ENCODE measurements at places on chromosomes 1 and 21.

DNA sequence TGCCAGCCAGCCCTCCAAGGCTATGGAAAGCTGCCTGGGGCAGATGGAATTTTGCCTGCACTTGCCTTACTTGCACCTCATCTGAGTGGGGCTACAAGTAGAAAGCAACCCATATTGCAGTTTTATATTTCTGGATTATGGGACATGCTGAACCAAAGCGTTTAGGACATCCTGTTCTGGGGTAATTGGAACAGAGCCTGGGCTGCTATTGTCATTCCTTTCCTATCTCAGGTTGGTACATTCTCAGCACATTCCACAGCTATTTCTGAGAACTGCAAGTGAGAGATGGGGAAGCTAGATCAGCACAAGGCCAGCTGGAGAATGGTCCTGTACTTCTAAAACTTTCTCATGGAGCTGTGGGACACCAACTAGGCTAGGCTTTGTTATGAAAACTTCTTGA, 713.8 kb downstream of the KCNT2 start:
- no peak for DNase-seq

DNA sequence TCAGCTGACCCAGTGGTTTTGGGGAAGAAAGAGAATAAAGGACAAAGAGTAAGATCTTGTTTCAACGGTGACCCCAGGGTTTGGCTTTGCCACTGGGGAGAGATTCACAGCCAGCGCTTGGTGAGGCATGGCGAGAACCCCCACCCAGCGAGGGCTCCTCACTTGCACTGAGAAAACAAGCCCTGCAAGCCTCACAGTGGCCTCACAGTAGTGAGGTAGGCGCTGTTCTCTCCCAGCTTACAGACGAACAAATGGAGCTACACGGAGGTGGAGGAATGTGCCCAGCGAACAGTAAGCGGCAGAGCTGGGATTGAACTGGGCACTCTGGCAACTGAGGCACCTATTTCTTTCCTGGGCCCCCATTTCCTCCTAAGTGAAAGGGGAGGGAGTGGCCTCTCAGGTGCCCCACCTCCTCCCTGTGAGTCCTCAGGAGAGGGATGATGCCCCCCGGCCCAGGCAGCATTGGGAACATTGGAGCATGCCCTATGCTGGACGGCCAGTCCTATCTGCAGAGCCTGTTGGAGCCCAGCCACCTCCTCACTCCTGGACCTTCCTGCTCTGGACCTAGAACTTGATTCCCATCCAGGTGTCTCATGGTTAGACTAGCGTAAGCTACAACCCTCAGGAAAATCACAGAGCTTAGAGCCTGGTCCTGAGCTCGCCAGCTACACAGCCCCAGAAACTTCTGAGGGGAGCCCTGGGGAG, 73.4 kb upstream of the EDN2 start:
- no peak for DNase-seq

GRCh38 chr1:217089361-217090014, 366.3 kb upstream of the ESRRG start:
- DNase-seq: no peak

DNA sequence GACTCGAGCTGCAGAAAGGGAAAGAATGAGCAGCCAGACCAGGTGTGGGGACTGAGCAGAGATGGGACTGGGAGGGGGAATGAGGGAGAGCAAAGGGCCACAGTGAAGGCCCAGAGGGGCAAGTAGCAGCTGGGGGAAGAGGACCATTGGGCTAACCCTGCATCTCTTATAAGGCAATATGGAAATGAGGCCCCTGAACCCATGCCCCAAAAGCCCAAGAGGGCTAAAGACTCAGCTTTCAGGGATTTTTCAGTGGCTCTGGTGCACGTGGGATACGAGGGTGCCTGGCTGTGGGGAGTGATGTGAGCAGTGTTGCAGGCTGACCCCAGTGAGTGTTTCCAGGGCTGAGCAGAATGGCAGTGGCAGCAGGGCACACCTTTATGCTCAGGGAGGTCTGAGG, 496 bp upstream of the TNNI1 start:
- no peak for DNase-seq

- DNase-seq: no peak
Measured at GRCh38 chr1:90919900-90920299, 101.9 kb downstream of the ZNF644 start.

- no peak for DNase-seq
Measured at GRCh38 chr1:7743346-7743745, 27.8 kb upstream of the VAMP3 start.

- DNase-seq: no peak
Measured at GRCh38 chr1:65539266-65540131, 119.0 kb downstream of the LEPR start.

- DNase-seq: no peak
Measured at GRCh38 chr1:66356605-66357004, 177.3 kb upstream of the SGIP1 start.

GRCh38 chr1:49864581-49864980, 159.2 kb downstream of the AGBL4 start:
- no peak for DNase-seq

DNA sequence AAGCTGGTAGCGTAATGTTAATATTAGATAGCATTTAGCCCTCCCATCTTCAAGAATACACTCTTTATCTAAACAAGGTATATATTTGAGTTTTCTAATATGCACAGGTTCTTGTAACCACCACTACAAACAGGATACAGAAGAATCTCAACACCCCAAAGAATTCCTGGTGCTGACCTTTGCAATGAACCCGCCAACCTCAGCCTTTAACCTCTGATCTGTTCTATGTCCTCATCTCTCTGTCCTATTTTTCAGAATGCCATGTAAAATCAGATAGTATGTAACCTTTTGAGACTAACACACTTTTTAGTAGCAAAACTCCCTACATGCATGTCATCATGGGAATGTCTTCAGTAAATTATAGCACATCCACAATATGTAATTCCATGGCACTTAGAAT, 71.1 kb downstream of the LRRC8C start:
- DNase-seq: no peak

GRCh38 chr1:168085401-168085872, 51.3 kb downstream of the GPR161 start:
- DNase-seq: no peak

GRCh38 chr1:85460555-85461088, 4.3 kb downstream of the DDAH1 start:
- no peak for DNase-seq

GRCh38 chr1:189657715-189658114, 819.9 kb downstream of the BRINP3 start:
- no peak for DNase-seq

DNA sequence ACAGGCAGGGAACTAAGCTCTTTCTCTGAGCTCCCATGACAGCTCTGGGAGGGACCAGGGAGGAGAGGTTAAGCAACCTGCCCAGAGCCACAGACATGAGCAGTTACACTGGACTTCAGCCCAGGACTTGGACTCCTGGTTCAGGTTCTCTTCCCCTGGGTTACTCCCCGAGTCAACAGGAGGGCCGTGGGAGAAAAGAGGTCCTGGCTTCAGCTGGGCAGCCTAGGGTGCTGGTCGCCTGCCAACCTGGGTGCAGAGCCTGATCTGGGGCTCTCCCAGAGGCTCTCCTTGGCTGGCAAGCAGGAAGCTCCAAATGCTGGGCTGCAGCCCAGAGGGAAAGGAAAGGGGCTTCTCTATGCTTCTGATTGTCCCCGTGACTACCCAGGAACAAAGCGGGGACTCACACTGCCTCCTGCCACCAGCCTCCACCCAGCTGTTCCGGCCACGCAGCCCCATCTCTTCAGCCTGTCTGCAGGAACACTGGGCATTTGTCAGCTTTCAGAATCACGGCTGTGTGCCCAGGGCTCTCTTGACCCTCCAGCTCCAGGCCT, 141.8 kb downstream of the HIVEP3 start:
- peak; percentile 31 for DNase-seq

GRCh38 chr1:33338440-33339211, 17.7 kb upstream of the A3GALT2 start:
- peak; percentile 95 for DNase-seq

GRCh38 chr1:18316764-18317163, 164.0 kb upstream of the KLHDC7A start:
- DNase-seq: no peak

DNA sequence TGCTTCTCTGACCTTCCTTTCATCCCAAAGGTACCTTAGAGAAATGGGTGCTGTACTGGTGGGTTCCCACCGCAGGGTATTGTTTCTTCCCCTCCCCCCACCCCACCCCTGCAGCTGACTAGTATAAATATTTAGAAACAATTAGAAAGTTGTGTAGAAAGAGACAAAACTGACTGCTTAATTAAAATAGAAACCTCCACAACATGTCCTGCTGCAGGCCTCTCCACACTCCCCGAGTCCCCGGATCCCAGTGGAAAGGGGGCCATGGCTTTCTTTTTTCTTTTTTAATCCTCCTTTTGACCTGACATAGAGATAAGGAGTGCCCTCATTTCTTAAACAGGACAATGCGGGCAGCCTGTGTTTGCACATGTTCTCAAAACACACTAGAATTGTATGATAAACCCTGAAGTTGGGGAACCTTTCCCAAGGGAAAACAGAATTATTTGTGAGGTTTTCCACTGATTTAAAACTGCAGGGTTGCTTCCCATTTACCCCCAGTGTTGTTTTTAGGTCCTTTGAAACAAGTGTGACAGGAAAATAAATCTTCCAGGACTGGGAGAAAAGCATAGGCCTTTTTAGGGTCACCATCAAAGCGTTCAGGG, 1.7 kb downstream of the RHOU start:
- DNase-seq: no peak

DNA sequence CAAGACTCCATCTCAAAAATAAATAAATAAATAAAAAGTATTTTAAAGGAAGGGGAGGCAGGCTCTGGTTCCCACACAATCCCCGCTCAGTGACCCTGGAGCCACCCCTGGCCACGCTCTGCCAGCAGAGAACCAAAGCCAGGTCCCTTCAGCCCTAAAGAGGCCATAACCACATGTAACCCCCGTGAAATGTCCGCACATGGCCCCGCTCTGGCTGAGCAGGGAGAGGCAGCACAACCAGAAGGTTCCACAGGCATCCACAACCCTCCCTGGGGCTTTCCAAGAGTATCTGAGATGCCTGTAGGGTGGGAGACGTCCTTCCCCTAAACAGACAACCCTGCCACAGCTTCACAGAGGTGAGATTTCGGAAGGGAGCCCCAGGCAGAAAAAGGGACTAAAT, 1.4 kb upstream of the ARF1 start:
- DNase-seq: no peak

GRCh38 chr1:147647796-147648633, 22.3 kb downstream of the ACP6 start:
- no peak for DNase-seq

DNA sequence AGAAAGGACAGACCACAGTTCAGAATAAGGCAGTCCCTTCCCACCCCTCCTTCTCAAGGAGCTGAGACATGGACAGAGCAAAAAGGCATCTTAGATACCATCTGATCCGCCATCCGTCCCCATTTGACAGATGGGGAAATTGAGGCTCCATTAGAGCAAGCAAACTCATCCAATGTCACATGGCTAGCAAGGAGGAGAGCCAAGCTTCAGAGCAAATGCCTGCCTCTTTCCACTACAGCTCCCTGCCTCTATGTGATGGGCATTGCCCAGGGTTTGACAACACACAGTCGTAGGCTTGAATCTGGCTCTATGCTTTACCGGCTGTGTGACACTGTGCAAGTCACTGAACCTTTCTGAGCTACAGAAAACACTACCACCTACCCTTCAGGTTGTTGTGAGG, 3.9 kb downstream of the SLC30A2 start:
- DNase-seq: no peak

GRCh38 chr1:29335573-29335972, 99.3 kb downstream of the PTPRU start:
- DNase-seq: no peak

DNA sequence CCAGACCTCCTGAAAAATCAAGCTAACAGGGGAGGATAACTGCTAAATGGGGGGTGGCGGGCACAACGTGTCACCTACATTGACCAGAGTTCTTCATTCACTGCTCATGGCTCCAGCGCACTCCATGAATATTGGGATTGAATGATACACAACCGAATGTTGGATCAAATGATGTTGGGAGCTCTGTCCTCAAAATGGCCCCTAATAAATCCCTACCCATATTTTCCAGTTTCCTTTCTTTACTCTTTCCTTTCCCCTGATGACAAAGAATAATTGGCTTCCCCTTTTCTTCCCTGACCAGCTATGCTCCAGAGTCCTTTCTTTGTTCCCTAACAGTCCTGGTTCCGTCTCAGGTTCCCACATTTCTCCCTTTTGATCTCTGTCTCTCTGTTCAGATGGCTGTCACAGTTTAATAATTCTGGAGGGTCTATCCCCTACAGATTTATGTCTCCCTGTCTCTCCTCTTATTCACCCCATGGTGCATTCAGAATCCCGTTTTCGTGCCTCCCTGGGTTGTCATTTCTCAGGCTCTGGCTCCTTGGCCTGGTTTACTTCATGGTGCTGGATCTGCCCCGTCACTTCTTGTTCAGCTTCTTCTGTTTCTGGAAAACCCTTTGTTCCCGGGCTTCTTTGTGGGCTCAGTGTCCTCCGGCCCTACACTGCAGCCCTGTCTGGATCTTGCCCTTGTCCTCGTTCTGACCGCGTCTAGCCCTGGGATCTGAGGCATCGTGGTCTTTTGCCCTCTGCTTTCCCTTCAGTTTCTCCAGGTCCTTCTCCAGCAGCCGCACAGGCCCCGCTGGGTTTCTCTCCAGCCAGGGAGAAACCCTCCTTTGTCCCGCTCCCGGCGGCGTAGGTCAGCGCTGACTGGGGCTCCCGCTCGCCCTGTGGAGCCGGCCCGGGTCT, 78.3 kb downstream of the NDUFS5 start:
- DNase-seq: no peak

- peak; percentile 49 for DNase-seq
Measured at GRCh38 chr1:207844371-207844770, 66.6 kb downstream of the CD34 start.

DNA sequence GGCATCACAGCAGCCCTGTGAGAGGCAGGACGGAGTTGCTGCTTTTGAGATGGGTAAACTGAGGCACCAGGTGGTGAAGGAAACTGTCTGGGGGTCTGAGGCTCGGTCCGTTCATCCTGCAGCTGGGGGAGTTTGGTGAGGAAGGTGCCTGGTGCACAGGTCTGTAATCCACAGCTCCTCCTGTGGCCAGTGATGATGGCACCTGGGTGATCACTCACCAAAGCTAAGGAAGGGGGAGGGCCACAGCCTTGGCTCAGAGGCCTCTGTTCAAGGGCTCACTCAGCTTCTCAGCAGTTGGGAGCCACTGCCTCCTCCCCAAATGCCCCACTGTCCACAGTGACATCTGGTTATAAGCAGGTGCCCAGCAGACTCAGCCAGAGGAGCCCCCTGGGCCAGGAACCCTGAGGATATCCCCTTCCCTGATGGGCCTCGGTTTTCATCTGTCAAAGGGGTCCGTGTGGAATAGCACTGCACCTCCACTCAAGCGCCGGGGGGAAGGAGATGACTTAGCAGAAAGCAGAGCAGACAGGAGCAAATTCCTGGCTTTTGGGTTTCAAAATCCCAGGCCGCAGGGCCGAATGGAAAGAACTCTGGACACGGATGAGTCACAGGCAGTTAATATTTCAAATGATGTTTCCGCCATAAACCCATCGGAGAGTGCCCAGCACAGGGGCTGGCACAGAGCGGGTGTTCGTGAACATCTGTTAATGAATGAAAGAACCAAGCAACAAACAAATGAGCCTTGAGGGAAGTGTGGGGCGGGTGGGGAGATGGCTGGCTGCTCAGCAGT, 82.8 kb downstream of the DMRTB1 start:
- DNase-seq: no peak

GRCh38 chr1:17653728-17654351, 101.3 kb upstream of the ACTL8 start:
- peak; percentile 58 for DNase-seq

GRCh38 chr1:153399401-153400055, 8.7 kb upstream of the S100A8 start:
- no peak for DNase-seq

All from inflammatory macrophage (primary cell).